RWPE2 (cell line): ENCODE measurements at places on chromosomes 6 and 20.

DNA sequence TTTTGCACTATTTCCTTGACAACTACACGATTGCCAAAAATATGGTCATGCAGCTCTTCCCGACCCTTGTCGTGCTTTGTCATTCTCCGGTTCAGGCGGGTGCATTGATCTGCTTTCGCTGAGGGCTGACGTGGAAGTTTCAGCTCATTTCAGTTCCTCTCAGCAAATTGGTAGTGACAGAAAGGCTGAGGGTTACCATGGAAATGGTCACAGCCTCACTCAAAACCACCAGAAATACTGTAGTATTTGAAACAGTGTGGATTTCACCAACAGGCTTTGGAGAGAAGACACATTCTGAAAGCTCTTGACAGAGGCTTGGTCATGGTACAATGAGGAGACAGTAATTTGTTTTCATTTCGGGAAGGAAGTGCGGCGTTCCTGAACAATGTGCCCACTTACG is 99.7 kb upstream of the EXOC2 start:
- no peak for DNase-seq

GRCh38 chr6:8006208-8006607 is 58.0 kb downstream of the BLOC1S5 start:
- DNase-seq = no peak

DNA sequence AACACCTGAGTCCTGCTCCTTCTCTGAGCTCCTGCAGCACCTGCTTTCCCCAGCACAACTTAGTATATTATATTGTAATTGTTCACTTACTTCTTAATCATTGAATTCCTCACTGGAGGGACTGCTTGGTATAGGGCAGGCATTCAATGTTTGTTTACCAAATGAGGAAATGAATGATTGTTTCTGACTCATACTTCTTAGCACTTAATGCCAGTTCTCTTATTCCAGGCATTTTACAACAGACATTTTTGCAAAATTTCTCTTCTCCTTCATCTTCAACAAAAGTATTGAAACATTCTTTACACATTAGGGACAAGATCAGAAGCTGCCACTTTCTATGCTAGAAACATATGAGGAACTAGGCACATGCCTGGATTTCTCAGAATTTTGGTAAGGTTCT is 119.4 kb downstream of the TBX18 start:
- no peak for DNase-seq

GRCh38 chr20:49680484-49680883 is 33.2 kb downstream of the B4GALT5 start:
- DNase-seq = no peak

DNA sequence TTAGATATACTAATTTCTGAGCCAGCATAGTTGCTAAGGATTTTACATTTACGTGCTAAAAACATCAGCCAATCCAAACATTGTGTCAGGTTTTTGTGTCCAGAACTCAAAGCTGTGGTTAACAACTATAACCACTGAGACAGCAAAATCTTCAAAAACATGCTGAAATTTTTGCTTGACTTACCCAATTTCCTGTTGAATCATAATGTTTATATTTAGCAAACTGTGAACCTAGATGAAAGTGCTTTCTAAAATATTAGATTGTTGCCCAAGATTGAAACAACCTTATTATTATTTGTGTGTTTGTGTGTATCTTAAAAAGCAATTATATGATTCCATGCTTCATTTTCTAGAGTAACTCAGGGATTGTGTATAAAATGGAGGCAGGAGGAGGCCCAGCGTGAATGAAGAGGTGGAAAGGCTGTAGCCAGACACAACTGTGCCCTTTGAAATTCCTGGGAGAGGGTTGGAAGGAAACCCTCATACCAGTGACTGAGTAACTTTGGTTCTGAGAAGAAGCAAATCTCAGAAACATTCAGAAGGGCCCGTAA is 48.0 kb downstream of the ARMC2 start:
- DNase-seq = no peak

DNA sequence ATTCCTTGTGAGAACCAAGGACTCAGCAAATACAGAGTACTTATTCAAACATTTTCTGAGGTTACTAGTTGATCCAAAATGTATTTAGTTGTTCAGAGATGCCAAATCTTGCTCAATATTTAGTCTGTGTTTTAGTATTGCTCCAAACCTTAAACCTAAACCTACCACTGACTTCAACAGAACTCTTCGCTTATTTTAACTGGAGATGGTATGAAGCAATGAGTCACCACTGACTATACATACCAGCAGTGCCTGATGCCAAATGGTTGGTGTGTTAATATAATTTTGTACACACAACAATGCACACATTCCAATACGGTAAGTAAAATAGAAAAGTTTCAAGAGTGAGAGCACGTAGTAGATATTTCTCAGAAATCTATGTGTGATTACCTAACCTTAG is 1.9 kb upstream of the SPTLC3 start:
- no peak for DNase-seq

GRCh38 chr20:15411781-15412180 is 1074.4 kb upstream of the FLRT3 start:
- no peak for DNase-seq
